ENCODE measurements at places on chromosomes 7 and 10.

GRCh38 chr7:13042605-13043236 lies 355.3 kb downstream of the ARL4A start:
- DNase-seq: no peak

DNA sequence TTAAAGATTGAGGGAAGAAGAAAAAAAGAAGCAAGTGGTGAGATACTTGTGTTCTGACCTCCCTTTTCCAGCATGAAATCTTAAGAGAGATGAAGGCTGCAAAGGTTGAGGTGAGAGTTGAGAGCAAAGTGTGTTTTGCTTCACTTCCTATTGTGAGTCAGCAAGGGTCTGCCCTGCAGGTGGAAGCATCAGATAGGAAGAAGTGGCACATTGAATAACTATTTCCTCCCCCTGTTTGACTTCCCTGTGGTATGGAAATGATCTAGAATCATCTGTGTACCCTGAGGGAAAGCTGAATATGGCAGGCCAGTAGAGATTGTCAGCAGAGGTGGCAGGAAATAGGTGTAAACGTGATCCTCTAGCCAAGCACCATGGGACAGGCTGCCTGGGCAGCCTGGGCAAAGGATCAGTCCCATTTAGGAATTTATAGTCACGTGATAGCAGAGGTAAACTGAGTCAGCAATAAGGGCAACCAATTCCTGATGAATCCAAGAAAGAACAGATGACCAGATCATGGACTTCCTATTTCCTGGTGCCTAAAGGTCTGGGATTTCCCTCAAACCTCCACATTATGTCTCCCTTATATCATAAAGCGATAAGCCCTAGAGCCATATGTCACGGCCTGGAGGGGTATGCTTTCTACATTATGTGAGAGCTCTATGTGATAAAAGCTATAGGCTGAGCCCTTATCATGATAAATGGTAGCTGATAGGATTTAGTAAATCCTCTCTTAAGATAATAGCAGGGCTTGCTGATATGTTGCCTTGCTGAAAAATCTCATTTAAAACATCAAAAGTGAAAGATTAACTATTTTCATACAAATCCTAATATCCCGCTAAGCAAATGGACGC lies 287.0 kb downstream of the MDFIC start:
- no peak for DNase-seq

- no peak for DNase-seq
Measured at GRCh38 chr7:131370523-131370968, 42.9 kb downstream of the MKLN1 start.

DNA sequence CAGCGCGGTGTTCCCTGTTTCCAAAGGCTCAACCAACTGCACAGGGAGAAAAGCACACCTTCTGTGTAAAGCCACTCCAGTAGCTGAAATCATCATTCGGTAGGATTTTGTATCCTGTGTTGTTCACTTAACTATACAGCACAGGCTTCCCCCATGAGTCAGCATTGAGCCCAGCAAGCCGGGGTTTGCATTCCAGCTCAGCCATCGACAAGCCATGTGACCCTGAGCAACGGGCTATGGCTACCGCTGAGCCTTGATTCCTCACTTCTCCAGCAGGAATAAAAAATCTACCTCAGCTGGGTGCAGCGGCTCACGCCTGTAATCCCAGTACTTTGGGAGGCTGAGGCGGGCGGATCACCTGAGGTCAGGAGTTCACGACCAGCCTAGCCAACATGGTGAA lies 44.1 kb upstream of the ATP6V0A4 start:
- DNase-seq: no peak

- no peak for DNase-seq
Measured at GRCh38 chr7:2065528-2065927, 167.2 kb downstream of the MAD1L1 start.

DNA sequence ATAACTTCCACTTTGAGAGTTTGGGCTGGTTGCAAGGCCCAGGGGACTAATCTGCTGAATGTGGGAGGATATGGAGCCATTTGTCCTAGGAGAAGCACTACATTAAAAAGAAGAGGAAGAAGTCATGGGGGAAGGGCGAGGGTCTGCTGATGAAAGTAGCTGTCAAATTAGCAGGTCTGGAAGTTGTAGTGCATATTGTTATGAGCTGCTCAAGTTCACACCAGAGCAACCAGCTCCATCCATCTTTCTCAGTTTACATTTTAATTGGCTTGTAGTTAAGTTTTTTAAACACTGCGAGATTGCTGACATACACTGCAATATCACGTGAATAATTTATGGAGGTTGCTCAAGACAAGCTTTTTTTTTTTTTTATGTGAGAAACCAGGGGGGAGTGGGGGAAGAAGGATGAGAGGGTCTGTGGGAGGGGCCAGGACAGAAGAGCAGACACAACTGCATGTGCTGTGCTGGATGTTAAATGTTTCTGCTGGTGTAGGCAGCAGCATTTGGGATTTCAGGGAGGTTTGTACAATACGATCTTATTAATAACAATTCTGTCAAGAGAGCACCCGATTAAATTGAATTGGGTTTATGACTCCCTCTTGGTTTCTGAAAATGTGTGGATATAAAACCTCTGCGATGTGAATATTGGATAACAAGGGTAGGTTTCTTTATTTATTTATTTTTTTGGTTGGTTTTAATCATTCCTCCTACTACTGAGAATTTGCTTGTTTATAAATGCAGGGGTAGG lies 759.0 kb upstream of the GALNT17 start:
- no peak for DNase-seq

DNA sequence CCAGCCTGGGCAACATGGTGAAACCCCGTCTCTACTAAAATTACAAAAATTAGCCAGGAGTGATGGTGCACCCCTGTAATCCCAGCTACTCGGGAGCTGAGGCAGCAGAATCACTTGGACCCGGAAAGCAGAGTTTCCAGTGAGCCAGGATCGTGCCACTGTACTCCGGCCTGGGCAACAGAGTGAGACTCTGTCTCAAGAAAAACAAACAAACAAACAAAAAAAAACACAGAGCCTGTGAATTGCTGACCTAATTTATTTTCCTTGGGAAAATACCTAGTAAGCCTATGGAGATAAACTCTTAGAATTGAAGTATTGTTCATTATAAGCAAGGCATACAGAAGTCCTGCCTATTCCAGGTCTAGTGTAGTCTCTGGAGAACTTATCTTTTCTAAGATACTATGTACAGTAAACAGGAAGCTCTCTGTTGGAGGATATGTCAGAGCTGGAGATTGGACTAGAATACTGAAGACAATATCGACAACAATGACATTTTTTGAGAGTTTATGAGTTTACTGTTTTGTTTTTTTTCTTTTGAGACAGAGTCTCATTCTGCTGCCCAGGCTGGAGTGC lies 14.9 kb downstream of the GTF2I start:
- DNase-seq: no peak

GRCh38 chr10:60828489-60828852 lies 50.2 kb downstream of the CDK1 start:
- DNase-seq: no peak

- no peak for DNase-seq
Measured at GRCh38 chr10:48814933-48815332, 124.7 kb downstream of the LRRC18 start.

DNA sequence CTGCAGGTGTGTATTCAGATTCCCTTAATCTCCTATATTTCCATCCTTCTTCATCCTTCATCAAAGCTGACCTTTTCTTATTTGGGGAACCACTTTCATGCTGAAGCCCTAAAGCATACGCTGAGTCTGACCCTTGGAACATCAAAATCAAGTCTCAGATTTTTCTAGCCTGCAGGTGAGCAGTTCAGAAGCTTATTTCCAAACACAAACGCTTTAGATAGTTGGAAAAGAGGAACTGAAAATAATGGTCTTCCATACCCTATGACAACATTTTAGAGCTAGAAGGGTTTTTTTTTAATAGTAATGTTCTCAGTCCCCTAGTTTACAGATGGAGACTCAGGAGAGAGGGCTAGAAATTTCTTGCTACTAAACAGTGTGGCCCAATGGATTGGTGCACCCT lies 1.6 kb upstream of the AGK start:
- DNase-seq: no peak

GRCh38 chr7:143013893-143014292 lies 13.0 kb downstream of the OR9A2 start:
- DNase-seq: no peak

DNA sequence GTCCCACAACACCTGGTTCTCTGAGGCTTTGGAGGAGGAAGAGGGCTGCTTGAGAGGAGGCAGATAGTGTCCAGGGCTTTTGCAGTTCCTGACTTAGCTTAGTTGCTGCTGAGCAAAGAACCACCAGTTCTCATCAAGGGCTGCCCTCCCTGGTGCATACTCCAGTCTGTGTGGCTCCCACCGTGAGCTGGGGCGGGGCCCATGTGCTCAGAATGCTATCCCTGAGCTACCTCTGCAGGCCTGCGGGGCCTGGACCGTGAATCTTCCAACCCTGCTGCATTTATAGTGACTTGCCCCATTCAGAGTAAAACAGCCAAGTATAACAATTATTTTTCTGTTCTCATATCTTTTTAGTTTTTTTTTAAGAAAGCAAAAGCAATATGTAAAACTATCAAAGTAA lies 49.2 kb downstream of the TACR2 start:
- DNase-seq: no peak

GRCh38 chr10:96548589-96548988 lies 34.9 kb upstream of the TLL2 start:
- DNase-seq: no peak

- no peak for DNase-seq
Measured at GRCh38 chr10:104578671-104579070, 62.4 kb upstream of the SORCS3 start.

GRCh38 chr7:44184873-44185446 lies 4.3 kb downstream of the GCK start:
- DNase-seq: no peak

DNA sequence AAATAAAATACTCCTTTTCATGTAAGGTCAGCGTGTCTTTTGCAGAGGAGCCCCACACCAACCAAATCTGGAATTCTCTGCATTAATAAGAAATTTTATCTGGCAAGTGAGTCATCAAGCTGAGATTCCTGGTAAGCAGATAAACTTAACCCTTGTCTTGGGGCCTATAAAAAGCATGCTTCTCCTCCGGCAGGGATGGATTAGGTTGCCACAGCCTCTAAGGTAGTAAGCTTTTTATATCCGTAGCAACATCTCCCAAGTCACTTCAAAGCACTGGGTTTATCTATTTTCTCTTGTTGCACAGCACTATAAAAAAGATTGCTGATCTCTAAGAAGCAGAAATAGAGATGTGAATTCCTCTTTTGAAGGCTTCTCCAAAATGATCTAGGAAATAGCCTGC lies 202.8 kb upstream of the NOBOX start:
- no peak for DNase-seq

GRCh38 chr10:406976-407375 lies 271.7 kb downstream of the ZMYND11 start:
- no peak for DNase-seq

Measured in SIG-M5 (cell line).